ENCODE measurements at places on chromosomes 2 and 18. TPM values are rescaled to one million over a fixed set of nuclear protein-coding genes. Genes with fewer than 3 reads are reported as not detected.

Gene SNORC
- total RNA-seq: 2.1 TPM

- no peak for DNase-seq
- H3K27ac ChIP-seq: no peak overlapping the region
- no peak overlapping the region for H3K4me3 ChIP-seq
- no peaks in the 10 kb centered on the region for H3K36me3 ChIP-seq
- H3K27me3 ChIP-seq: no peaks in the 10 kb centered on the region
Measured at GRCh38 chr2:189092936-189093335, 86.6 kb downstream of the COL5A2 start.

GRCh38 chr2:11799826-11800225, 53.4 kb downstream of the LPIN1 start:
- H3K36me3 ChIP-seq: peaks cover 94% of the 10 kb centered on the region
- no peak for DNase-seq
- H3K27me3 ChIP-seq: no peaks in the 10 kb centered on the region

GRCh38 chr2:231037731-231038482, 584 bp downstream of the C2orf72 start:
- peaks cover 14% of the 10 kb centered on the region for H3K4me1 ChIP-seq
- no peaks in the 10 kb centered on the region for H3K36me3 ChIP-seq
- no peak for DNase-seq
- no peak overlapping the region for H3K4me3 ChIP-seq
- no peak overlapping the region for H3K27ac ChIP-seq

Gene CFAP210
- not detected for total RNA-seq

DNA sequence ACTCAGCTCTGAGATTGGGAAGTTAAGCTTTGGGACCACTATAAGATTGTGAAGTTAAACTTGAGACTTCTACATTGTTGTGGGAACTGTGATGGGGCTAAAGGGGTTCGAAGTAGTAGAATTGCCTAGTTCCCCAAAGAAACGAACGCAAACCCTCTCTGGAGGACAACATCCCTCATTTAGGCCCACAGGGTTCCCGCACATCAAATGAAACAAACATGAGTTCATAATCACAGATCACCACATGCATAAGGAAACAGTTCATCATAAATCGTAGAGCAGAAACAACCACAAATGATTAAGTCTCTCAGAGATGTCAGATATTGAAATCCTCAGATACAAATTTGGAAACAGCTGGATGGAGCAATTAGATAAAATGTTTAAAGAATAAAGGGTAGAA, 55.9 kb upstream of the HPCAL1 start:
- H3K4me1 ChIP-seq: peaks cover 5% of the 10 kb centered on the region
- DNase-seq: no peak
- H3K27ac ChIP-seq: no peak overlapping the region
- H3K4me3 ChIP-seq: no peak overlapping the region

DNA sequence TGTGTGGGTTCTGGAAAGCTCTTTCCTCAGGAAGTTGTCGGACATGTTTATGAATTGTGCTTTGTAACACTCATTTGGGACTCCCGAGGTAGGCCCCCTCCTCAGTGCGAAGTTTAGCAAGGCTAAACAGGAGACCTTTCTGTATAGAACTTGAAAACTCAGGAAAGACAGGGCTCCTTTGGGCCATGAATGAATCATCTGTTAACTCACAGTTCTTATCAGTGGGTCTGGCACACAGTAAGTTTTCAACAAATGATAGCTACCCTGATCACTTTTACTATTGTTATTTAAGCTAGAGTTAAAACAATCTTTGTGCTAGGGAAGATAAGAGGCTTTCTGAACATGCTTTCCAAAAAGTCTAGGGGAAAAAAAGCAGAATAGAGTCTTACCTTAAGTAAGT, 430.5 kb upstream of the ETAA1 start:
- no peak overlapping the region for H3K27ac ChIP-seq
- no peaks in the 10 kb centered on the region for H3K27me3 ChIP-seq
- no peak for DNase-seq
- H3K4me3 ChIP-seq: no peak overlapping the region
- H3K4me1 ChIP-seq: no peaks in the 10 kb centered on the region
- H3K36me3 ChIP-seq: no peaks in the 10 kb centered on the region

- H3K27me3 ChIP-seq: no peaks in the 10 kb centered on the region
- H3K4me3 ChIP-seq: no peak overlapping the region
- no peaks in the 10 kb centered on the region for H3K4me1 ChIP-seq
- H3K27ac ChIP-seq: no peak overlapping the region
- DNase-seq: no peak
Measured at GRCh38 chr2:189233527-189233926, 54.0 kb upstream of the COL5A2 start.

DNA sequence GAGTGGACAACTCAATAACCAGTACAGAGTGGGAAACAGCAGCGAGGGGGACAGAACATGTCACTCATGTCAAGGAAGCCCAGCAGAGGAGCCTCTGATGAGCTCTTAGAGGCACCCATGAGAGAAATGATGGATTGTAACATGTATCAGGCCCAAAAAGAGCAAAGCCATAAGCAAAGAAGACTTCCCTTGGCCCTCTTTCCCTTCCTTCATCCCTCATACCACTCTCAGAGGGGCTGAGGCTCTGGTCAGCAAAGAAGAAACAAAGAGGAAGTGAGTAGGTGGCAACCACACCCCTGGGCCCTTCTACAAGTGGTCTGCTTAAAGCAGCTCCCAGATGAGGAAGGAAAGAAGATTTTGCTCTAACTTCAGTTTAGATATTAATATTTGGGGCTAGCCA, 112.8 kb downstream of the CDC42EP3 start:
- peaks cover 45% of the 10 kb centered on the region for H3K4me1 ChIP-seq
- DNase-seq: no peak
- no peaks in the 10 kb centered on the region for H3K36me3 ChIP-seq
- H3K27ac ChIP-seq: peak overlapping the region; percentile 70
- no peak overlapping the region for H3K4me3 ChIP-seq
- no peaks in the 10 kb centered on the region for H3K27me3 ChIP-seq

Gene FOXI3
- not detected for total RNA-seq

GRCh38 chr2:7071916-7072556, 154.8 kb downstream of the RNF144A start:
- DNase-seq: no peak
- H3K4me1 ChIP-seq: no peaks in the 10 kb centered on the region
- no peaks in the 10 kb centered on the region for H3K36me3 ChIP-seq
- peaks cover 9% of the 10 kb centered on the region for H3K27me3 ChIP-seq

DNA sequence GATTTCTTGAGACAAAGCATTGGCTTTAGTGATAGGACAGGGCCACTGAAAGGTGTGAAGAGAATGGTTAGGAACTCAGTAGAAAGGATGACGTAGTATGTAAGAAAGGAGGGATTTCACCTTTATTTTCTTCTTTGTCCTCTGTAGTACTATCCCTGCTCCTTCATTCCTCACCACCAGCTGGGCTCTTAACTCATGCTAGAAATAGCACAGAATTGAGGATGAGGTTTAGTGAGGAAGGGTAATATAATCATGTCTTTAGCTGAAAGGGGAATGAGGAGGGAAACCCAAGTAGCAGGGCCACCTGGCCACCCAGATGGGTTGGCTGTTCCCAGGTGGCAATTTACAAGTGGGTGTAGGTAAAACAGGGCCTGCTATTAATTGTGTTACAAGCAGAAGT, 15.2 kb downstream of the ACVR2A start:
- H3K36me3 ChIP-seq: no peaks in the 10 kb centered on the region
- peaks cover 2% of the 10 kb centered on the region for H3K27me3 ChIP-seq
- no peak for DNase-seq
- no peak overlapping the region for H3K4me3 ChIP-seq
- no peak overlapping the region for H3K27ac ChIP-seq

DNA sequence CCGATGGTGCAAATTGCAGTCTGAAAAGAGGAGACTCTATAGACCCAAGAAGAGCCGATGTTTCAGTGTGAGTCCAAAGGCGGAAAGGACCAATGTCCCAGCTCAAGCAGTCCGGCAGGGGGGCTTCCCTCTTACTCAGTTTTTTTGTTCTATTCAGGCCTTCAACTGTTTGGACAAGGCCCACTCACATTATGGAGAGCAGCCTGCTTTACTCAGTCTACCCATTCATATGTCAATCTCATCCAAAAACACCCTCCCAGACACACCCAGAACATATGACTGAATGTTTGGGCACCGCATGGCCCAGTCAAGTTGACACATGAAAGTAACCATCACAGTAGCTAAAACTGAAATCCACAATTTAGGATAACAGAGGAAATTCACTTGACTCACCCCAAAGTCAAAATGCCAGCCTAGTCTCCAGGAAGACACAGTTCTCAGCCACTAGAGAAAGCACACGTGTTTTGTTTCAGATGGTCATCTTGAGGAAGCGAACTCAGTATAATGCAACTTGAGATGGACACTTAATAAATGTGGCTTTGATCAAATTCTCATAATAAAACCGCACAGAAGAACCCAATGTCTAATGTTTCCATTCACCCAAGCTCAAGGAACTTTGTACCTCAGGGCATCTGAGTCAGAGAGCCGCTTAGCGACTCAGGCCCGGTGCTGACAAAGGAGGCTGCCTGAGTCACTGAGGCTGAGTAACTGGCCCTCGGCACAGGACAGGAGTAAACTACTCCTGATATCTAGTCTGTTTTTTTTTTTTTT, 2.4 kb downstream of the FHL2 start:
- H3K4me1 ChIP-seq: peaks cover 7% of the 10 kb centered on the region
- peaks cover 45% of the 10 kb centered on the region for H3K27me3 ChIP-seq
- H3K36me3 ChIP-seq: no peaks in the 10 kb centered on the region
- DNase-seq: no peak
- H3K27ac ChIP-seq: no peak overlapping the region

Gene PSMD1
- total RNA-seq: 99.9 TPM

GRCh38 chr18:7750095-7750663, 183.1 kb downstream of the PTPRM start:
- DNase-seq: no peak
- no peaks in the 10 kb centered on the region for H3K4me1 ChIP-seq

GRCh38 chr18:60534538-60534937, 162.0 kb upstream of the MC4R start:
- peaks cover 4% of the 10 kb centered on the region for H3K27me3 ChIP-seq
- no peak overlapping the region for H3K27ac ChIP-seq
- H3K36me3 ChIP-seq: no peaks in the 10 kb centered on the region
- DNase-seq: no peak

Gene CABYR
- 2.8 TPM for total RNA-seq

DNA sequence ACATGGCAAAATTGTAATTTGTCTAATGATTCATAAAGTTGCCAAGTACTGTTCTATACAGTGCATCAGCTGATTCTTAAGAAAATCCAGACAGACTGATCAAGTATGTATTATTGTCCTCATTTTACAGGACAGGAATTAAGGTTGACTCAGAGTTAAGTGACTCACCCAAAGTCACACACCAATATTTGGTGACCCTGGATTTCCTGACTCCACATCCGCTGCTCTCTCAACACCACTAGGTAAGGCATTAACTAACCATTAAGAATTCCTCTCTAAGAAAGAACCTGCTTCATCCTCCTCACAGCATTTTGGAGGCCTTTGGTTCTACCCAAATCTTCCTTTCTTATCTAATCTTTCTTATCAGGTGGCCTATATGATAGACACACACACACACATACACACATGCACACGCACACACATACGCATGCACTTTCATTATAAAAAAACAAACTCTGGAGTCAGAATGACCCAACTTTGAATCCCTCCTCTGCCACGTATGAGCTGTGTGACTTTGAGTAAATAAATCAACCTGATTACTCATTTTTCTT, 150.8 kb downstream of the ANKRD44 start:
- no peaks in the 10 kb centered on the region for H3K27me3 ChIP-seq
- peaks cover 93% of the 10 kb centered on the region for H3K4me1 ChIP-seq
- H3K27ac ChIP-seq: peak overlapping the region; percentile 90

DNA sequence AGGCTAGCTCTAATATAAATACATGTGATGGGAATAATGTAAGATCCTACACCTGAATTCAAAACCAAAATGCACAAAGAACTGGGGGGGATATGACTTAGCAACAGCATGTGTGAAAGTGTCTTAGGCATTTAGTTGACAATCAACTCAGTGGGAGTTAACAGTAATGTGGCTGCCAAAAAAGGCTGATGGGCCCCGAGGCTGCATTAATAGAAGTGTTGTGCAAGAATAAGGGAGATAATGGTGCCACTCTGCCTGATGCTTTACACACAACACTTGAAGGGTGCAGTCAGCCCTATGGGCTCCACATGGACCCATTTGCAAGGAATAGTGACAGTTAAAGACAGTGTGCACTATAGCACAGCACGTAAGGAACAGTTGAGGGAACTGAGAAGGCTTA, 649.4 kb upstream of the ZEB2 start:
- H3K4me1 ChIP-seq: no peaks in the 10 kb centered on the region
- no peaks in the 10 kb centered on the region for H3K27me3 ChIP-seq
- H3K36me3 ChIP-seq: no peaks in the 10 kb centered on the region
- no peak for DNase-seq

DNA sequence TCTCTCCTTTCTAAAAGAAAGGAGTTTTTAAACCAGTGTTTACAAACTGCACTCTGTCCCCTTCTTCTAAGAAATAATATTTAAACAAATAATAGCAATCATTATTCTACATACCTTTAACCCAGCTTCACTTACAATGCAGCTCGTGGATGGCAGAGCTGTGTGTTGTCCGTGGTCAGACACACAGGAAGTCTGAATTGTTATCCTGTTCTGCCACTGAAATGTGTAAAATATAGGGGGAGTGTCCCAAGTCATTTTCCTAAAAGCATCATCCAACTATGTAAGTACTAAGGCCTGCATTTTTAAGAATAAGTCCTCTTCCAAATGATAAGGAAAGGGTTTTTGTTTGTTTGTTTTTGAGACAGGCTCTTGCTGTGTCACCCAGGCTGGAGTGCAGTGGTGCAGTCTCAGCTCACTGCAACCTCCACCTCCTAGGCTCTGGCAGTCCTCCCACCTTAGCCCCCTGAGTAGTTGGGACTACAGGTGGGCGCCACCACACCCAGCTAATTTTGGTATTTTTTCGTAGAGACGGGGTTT, 2.7 kb upstream of the PPP4R1 start:
- H3K27me3 ChIP-seq: peaks cover 2% of the 10 kb centered on the region
- no peak for DNase-seq
- no peak overlapping the region for H3K27ac ChIP-seq
- peaks cover 24% of the 10 kb centered on the region for H3K4me1 ChIP-seq
- H3K36me3 ChIP-seq: peaks cover 4% of the 10 kb centered on the region

DNA sequence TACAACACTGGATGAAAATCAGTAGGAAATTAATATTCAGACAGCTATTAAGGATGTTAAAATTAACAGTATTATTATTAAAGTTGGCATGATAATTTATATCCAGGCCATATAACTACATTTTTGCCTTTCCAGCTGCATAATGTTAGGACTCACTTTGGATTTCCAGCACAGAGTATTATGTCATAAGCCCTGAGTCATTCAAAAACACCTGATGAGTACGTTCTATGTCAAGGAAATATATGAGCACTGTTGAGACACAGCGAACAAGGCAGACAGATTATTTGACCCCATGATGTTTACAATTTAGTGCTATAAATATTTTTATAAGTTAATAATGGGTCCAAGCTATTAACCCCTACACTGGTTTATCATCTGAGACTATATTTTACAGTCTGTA, 59.8 kb upstream of the RIT2 start:
- H3K4me3 ChIP-seq: no peak overlapping the region
- DNase-seq: no peak
- no peak overlapping the region for H3K27ac ChIP-seq
- H3K36me3 ChIP-seq: no peaks in the 10 kb centered on the region
- H3K4me1 ChIP-seq: no peaks in the 10 kb centered on the region
- H3K27me3 ChIP-seq: no peaks in the 10 kb centered on the region

Gene UGT1A3
- not detected for total RNA-seq

- no peaks in the 10 kb centered on the region for H3K4me1 ChIP-seq
- DNase-seq: no peak
- no peaks in the 10 kb centered on the region for H3K27me3 ChIP-seq
- no peaks in the 10 kb centered on the region for H3K36me3 ChIP-seq
- no peak overlapping the region for H3K4me3 ChIP-seq
Measured at GRCh38 chr18:41809652-41810051, 145.4 kb upstream of the PIK3C3 start.

Data from activated B cell treated with CpG ODN at 0.5 μM for 24 hours (primary cell).